ENCODE measurements at places on chromosomes 5 and 9.

DNA sequence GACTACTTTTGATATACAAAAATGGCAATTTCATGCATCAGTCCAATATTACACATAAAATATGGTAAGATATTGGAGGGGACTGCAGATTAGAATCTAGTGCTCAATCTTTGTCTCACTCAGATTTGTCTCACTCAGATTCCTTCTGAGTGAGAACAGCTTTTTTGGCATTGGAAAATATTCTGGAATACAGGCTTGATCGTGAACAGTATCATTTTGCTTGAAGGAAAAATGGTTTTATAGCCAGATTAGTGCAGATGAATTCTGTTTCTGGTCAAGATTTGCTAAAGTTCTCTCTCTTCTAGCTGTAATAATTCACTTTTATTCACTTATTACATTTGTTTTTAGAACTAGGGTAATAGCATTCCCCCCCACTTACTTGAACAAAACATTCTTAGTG lies 51.2 kb downstream of the MAN2A1 start:
- DNase-seq, result no peak

GRCh38 chr5:173753307-173754168 lies 134.6 kb upstream of the CPEB4 start:
- DNase-seq, result no peak

DNA sequence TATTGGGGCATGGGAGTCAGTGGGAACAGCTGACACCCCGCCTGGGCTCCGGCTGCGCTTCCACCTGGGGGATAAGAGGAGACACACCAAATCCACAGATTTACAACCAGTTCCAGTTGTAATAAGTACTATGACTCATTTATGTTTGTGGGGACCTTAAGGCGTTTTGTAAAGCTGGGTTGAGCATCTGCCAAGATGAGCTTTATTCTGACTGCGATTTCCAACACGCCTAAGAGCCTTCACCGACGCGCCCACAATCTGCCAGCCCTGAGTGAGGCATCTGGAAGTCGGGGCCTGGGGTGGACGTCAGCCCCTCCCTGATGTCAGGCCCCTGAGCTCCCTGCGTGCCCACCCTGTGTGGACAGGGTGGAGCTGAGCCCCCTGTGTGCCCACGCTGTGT lies 14.3 kb upstream of the LHX3 start:
- no peak for DNase-seq

DNA sequence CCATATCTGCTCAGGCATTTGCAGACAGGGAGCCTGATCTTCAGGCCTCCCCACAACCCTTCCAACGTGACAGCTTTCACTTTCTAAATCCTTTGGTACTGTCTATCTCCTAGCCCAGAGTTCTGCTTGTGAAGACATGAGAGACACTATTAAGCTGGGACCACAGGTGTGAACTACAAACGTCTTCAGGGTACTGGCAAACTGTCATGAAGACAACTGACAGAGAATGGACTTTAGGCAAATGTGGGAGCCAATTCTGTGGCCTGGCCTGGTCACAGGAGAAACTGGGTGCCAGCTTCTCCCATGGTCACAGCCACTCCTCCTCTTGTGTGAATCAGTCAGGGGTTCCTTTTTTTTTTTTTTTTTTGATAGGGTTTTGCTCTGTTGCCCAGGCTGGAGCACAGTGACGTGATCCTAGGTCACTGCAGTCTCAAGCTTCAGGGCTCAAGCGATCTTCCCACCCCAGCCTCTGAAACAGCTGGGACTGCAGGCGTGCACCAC lies 10.4 kb downstream of the TRIM14 start:
- DNase-seq, result peak; percentile 58

GRCh38 chr5:160573318-160573717 lies 151.7 kb downstream of the PTTG1 start:
- DNase-seq, result no peak

DNA sequence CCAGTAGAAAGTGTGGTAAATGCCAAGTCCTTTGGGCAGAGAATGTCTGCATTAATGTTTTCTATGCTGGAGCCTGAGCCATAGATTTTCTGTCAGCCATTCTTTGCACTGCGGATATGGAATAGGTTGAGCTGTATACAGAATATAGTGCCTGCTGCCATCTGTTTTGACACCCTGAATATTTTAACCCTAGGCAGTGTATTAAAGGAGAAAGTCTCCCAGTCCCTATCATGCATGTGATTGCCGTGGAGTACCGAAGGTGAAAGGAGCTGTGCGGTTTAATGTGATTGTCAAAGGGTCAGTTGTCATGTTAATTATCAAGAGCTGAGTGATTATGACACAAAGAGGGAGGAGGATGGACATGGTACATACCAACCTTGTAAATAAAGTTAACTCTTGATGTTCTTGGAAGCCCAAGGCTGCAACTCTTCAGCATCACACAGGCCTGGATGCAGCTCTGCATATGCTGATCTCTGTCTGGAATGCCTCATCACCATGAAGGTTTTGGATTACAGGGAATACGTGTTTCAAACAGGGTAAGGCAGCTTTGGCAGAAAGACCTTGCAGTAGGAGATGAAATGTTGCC lies 247.1 kb upstream of the ELAVL2 start:
- no peak for DNase-seq

- DNase-seq, result no peak
Measured at GRCh38 chr5:132260714-132261551, 3.4 kb downstream of the PDLIM4 start.

DNA sequence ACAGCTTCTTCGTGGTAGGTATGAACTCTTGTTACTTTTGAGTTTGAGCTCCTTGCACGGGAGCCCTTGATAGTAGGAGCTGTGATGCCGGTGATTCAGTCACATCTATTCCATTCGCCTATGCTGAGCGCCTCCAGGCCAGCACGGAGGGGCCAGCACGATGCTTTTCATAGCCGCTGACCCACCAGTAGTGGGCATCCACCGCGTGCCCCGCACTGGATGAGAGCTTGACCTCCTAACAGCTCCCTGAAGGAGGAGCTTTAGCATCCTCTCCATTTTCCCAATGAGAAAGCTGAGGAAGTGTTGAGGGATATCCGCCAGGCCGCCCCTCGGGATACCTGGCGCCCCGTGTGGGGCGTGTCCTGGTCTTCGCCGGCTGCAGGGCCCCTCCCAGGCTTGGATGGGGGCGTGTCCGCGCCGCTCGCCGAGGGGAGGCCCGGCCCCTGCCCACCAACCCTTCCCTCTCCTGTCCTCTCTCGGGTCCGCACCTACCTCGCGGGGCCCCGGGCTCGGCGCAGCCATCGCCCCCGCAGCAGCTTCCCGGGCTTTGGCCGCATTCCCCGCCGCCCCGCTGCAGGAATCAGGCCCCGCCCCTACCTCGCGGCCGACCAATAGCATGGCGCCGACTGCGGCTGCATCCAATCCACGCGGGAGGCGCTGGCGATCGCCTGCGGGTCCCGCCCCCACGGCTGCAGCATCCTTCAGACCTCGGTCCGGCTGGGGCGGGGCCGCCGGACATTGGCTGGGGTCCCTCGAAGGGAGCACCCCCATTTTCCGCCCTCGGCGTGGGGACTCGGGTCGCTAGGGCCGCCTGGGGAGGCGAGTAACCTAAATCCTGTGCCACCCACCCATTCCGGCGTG lies at the start of gene PIP5KL1:
Gene PIP5KL1 (minus strand): TSS at position 547 of the 861 bp plus-strand sequence. CDS start 25 bp downstream, at position 522.
- peak; percentile 81 for DNase-seq

DNA sequence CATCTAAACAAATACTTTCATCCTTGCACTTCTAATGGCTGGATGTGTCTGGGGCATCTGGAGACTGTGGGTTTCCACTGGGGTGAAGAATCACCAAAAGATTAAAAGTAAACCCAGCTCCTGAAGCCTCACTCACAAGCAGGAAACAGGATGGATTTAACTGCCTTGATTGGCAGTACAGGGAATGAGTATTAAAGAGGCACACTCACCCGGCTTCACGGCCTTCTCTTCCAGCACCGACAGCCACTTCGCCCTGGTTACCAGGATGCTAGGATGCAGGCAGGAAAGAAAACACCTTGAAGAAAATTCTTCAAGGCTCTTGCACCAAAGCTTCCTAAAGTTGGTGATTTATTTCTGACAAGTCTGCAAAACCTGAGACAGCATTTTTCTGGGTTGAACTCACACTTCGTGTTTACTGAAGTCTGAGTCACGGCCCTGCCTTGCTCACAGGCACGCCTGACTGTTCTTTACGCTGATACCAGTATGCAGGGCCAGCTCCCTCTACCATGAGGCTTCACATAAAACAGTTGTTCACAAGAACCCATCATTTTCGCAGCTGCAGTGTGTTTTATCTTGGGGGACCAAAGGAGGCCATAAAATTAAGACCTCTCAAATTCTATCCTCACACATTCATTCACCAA lies 56.5 kb upstream of the ZNF354A start:
- DNase-seq, result no peak

GRCh38 chr5:35926389-35927051 lies 11.9 kb downstream of the CAPSL start:
- DNase-seq, result peak; percentile 85

Measured in activated CD4-positive, alpha-beta T cell treated with anti-CD3 and anti-CD28 coated beads, Interleukin-2, Interleukin-6, amounts not matched to agents 100 ng/mL and 50 ng/mL, durations not matched to agents 16 hours and 8 hours (primary cell).